ENCODE measurements at places on chromosomes 3 and 15.
A peak's percentile ranks its signal among the peaks of the same experiment; 100 is the strongest.

DNA sequence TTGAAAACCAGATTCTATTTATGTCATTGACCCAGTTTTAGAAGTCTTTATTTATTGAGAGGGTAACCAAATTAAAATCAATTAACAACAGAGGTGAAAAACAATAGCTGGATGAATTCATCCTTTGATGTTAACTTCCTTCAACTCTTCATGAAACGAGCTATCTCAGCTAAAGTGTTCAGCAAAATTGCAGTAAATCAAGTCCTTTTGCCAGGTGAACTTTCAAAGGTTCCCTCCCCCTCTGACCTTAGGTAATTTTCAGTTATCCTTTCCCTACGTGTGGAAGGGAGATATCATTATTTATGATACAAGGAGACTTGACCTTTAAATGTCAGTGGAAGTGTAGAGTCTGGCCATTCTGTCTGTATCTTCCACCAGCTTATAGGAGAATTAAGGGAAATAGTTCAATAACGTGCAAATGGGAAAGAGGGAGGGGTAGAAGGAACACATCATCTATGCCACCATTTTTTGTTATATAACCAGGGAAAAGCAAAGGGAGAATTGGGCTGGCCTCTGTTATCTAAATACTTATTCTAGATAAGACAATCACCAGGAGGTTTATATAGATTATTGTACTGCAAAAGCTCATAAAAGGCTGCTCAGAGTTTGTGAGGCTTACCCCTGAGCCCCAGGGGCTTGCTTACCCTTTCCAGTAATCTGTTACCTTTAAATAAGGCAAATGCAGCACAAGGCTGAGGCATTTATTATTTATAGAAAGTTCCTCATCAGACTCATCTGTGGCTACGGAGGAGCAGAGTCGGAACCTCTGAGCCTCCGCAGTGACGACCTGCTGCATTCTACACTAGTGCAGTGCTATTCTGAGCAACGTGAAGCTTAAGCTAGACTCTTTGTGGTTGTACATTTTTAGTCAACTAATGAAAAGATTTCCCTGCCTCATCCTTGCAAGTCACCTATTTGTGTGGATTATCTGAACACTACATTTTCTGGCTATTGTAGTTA, 97.7 kb upstream of the ZBED2 start:
- DNase-seq: no peak

DNA sequence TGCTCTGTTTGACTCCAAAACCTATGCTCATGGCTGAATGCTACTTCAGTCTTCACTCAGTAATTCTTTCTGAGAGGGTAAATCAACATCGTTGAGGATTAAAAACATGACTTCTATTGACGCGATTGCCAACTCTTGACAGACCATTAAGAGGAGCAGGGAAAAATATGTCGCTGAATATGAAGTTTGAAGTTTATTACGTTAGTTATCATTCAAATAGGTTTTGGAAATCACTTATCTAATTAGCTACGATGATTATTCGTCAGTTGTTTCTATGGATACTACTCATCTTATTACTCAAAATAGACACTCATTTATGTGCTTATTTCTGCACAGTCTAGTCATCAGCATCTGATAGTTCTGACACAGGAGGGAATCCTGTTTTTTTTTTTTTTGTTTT, 279.2 kb upstream of the TBL1XR1 start:
- DNase-seq: no peak

DNA sequence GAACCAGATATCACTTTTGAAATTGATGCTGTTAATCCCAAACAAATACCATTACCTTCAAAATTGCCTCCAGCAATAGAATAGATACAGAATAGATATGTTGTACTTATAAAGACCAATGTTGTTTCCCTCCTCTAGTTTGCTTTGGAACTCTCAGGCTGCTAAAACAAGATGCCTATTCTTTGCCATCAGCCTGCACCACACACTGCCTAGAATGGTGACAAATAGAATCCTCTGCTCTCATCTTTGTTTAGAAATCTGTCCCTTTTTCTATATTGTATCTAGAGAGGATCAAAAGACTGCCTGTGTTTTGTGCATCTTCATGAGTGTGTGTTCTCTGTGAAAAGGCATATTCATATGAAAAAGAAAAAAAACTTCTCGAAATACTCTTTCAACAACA, 349.2 kb upstream of the CCDC54 start:
- no peak for DNase-seq

DNA sequence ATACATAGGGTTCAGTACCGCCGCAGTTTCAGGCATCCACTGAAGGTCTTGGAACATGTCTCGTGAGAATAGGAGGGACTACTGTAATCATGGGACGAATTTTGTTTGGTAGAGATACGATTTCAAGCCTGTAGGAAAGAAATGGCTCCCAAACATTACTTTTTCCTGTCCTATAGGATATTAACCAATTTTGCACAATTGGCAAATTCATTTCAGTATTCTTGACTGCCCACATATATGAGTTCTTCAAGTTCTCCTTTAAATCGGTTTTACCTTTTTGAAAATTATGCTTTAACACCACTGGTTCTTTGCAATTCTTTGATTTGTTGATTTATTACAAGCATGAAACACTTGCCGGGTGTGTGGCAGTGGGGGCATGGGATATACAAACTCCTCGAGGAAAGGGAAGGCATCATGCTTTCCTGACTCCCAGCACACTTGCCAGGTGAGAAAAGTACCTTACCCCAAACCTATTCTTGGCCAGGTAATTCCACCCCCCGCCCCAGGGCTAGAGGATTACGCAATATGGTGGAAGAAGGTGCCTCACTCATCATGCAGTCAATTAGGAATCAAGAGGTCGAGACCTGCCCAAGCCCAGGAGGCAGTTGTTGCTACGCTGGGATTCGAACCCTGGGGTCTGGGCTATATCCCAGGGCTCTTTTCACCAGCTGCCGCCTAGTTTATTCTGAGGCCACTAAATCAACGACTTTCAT, 584 bp upstream of the LARS2 start:
- no peak for DNase-seq

DNA sequence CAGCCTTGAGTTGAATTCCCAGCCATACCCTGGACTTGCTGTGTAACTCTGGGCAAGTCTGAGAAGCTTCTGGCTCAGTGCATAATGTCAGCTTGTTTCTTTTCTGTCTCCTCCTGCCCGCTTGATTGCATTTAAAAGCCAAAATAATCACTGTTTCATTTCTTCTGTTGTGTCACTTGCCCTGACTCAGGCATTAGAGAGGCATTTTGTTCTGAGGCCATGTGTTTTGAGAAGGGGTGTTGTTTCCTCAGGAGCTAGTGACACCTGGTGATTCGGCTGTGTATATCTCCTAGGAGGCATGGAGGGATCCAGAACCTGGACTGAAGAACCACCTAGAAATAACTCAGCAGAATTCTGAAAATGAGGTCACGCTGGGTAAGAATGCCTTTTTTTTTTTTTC, 16.0 kb downstream of the WDR73 start:
- no peak for DNase-seq

- no peak for DNase-seq
These were observed 2.9 kb upstream of the JAGN1 start for GRCh38 chr3:9887480-9887879.

GRCh38 chr3:165837058-165837525, at the start of gene BCHE:
Gene BCHE (minus strand): TSS chr3:165837423. CDS start chr3:165831033, 6,390 bp downstream.
- DNase-seq: peak; percentile 80

DNA sequence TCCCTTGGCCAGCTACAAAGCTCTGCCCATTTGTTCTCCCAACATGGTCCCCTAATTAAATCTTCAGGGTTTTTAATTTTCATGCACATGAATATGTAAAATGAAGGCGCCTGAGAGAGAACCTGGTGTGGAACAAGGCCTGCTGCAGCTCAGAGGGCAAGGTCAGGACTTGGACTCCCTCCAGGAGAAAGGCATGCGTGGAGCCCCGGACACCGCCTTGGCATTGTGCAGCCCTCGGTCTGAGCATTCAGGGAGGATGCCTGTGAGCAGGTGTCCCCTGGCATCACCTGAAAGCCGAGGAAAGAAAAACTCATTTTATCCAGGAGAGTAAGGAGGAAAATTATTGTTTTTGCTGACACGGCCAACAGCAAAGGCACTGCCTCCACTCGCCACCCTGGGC, 33.8 kb upstream of the EPHB1 start:
- no peak for DNase-seq

- DNase-seq: no peak
These were observed 18.1 kb downstream of the MYO1E start for GRCh38 chr15:59354417-59355031.

- DNase-seq: no peak
These were observed 175.2 kb upstream of the SOX14 start for GRCh38 chr3:137588871-137589270.

GRCh38 chr15:40114218-40114617, 5.5 kb upstream of the BMF start:
- no peak for DNase-seq

- no peak for DNase-seq
These were observed 467 bp downstream of the PIF1 start for GRCh38 chr15:64824929-64825430.

GRCh38 chr15:49876401-49877038, 242.5 kb downstream of the ATP8B4 start:
- DNase-seq: no peak

GRCh38 chr3:159837725-159838124, 150.9 kb upstream of the IL12A start:
- no peak for DNase-seq

DNA sequence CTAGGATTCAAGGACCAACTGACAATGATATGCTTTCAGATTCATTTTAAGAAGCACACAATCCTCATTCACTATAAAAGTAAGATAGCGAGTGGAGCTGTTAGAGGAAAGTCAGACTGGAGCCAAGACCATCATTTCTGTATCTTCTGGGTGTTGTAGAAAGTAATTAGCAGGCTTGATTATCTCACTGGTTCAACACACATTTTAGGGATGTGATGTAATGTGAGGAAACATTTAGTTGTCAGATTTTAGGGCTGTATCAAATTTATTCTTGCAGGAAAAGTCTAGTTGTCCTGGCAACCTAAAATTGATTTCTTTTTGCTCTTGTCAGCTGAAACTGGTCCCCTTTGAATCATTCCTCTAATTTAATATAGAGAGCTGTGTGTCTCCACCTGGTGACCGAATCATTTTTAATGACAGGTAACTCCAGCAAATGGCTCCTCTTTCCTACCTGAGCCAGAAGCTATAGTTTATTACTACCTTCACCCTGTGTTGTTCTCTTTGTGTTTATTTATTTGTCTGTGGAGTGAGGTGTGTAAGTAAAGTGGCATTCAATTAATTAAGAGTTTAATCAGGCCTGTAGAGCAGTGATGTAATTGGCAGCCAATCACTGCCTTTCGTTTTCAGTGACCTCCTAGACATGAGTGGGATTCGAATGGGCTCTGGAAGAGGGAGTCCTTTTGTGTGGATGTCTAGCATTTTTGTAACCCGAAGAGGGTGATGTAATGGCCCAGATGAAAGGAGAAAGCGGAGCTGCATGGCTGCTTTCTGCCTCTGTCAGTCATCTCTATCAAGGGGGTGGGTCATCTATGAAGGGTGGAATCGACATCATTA, 125.8 kb downstream of the LPP start:
- DNase-seq: no peak

DNA sequence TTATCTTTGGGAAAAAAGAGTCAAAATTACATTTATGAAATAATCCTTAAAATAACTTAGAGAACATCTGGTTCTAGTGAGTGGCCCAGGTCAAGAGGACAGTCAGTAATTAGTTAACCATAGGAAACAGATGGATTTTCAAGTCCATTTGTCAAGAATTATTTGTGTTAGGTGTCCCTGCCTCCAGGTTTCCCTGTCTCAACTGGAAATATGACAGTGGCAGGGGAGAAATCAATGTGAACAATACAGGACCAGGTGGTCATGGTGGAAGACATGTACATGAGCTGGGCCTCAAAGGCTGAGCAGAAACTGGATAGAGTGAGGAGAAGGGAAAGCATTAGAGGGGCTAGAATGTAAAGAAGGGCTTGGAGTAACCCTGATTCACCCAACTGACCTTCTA, 372.6 kb downstream of the VPS13C start:
- no peak for DNase-seq

DNA sequence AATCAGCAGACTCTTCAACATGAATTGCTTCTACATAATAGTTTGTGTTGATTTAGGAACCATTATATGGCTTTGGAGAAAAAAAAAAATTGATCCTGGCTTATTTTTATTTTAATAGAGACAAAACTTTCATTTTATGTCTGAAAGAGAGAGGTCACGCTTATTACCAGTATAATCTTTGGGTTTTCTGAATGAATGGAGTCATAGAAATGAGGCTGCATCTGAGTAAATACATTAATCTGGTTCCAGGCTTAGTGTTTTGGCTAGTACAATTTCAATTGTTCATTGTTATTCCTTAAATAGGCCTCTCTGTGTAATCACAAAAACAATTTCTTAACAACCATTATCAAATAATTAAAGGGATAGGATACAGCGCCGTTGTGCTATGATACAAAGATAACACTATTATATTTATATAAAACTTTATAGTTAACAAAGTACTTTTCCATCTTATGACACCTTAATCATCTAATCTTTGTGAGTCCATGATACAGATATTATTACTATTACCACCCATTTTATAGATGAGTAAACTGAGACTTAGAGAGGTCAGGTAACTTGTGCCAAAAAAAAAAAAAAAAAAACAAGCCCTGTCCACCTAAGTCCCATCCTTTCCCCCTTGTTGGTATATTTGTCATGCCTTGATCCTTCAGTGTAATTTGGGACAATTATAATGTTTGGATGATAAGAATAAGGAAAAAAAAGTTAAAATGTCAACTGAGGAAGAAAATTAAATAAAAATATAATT, 41.8 kb upstream of the GOLM2 start:
- peak; percentile 54 for DNase-seq

DNA sequence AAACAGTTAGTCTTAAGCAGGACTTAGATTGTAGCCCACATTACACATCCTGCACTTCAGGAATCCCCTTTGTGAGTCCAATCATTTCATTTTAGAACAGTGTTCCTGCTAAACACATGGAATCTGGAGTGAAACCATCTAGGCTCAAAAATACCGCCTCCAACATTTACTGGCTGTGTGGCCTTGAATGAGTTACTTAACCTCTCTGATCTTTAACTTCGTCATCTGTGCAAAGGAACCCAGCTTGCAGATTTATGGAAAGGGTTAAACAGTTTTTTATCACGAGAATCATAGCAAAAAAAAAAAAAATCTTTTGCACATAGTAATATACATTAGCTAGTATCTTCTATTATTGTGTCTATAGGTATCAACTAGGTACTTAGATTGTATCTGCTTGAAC, 8.0 kb upstream of the LRTM1 start:
- DNase-seq: no peak

- DNase-seq: no peak
These were observed 38.9 kb downstream of the PCSK6 start for GRCh38 chr15:101450403-101451265.

- DNase-seq: no peak
These were observed 7.4 kb upstream of the SLC33A1 start for GRCh38 chr3:155861476-155862183.

DNA sequence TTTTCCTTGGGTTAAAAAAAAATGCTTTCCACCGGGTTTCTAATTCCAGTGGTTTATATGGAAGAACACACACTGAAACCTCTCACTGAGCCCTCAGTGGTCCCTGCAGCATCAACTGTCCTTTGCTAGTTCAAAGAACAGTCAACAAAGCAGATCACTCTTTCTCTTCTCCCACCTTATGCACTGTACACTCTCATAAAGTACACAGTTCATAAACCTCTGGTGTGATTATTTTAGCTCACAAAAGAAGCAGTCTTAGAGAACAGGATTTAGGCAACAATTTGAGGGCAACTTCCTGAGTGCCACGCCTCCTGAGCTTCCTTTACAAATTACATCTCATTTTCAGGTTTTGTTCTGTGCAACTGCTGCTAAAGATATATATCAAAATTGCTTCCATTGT, 728.4 kb upstream of the GOLIM4 start:
- DNase-seq: no peak
